Ascending aorta (tissue), 2 donors: ENCODE measurements at places on chromosomes 3 and 15. TPM values are rescaled to one million over a fixed set of nuclear protein-coding genes. Genes with fewer than 3 reads are reported as not detected.

GRCh38 chr15:70508561-70509281 lies 254.6 kb downstream of the UACA start:
- H3K36me3 ChIP-seq = no peaks in the 10 kb centered on the region
- no peak for DNase-seq
- no peak overlapping the region for H3K4me3 ChIP-seq
- H3K4me1 ChIP-seq = peaks cover 27% of the 10 kb centered on the region
- H3K27me3 ChIP-seq = no peaks in the 10 kb centered on the region
- no peak overlapping the region for H3K27ac ChIP-seq

DNA sequence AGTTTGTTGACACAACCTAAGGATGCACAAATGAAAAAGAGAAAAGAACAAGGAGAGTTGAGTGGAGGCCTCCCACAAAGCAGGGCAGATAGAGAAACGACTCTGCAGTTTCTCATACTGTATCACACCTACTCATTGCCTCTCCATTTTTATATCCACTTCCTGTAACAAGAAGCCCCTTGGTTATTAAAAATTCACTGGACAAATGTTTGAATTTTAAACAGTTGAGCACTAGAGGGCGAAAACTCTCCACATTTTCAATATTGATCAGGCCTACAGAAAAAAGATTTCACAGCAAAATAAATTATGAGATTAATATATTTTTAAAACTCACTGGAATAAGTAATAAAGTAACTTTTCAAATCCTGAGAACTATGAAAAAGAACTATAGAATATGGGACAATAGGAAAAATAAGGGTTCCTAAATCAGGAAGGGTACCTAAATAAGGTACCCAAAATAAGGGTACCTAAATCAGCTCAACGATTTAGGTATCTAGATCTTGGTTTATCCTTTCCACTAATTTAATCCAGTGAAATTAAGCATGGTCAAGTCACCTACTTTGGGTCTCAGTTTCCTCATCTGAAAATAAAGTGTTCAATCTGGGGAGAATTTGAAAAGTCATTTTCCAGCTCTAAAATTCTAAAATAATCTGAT lies 47.0 kb upstream of the PPIB start:
- H3K27me3 ChIP-seq = no peaks in the 10 kb centered on the region
- no peak overlapping the region for H3K4me3 ChIP-seq
- no peak for DNase-seq
- no peak overlapping the region for H3K27ac ChIP-seq
- H3K4me1 ChIP-seq = no peaks in the 10 kb centered on the region
- H3K36me3 ChIP-seq = peaks cover 18% of the 10 kb centered on the region

The GOLGA6D gene
- not detected for total RNA-seq

The GHRL gene
- total RNA-seq = not detected

The CMSS1 gene
- 9.2 TPM for total RNA-seq

The LDHAL6B gene
- total RNA-seq = not detected

The C15orf62 gene
- total RNA-seq = not detected

The NEK10 gene
- total RNA-seq = not detected

DNA sequence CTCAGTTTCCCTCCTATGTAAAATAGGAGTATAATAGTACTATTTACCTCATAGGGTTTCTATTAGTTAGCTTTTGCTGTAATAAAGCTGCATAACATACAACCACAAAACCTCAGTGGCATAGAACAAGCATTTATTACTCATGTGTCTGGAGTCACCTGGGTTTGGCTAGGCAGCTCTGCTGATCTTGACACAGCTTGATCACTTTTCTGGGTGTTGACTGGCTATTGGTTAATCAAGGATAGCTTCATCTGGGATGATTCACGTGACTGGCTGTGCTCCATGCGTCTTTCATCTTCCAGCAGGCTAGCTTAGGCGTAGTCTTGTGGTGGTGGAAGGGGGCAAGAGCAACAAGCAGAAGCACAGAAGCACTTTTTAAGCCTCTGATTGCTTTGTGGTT lies 112.6 kb downstream of the SQOR start:
- H3K27ac ChIP-seq = no peak overlapping the region
- H3K4me1 ChIP-seq = no peaks in the 10 kb centered on the region
- no peaks in the 10 kb centered on the region for H3K27me3 ChIP-seq
- DNase-seq = no peak
- no peaks in the 10 kb centered on the region for H3K36me3 ChIP-seq

DNA sequence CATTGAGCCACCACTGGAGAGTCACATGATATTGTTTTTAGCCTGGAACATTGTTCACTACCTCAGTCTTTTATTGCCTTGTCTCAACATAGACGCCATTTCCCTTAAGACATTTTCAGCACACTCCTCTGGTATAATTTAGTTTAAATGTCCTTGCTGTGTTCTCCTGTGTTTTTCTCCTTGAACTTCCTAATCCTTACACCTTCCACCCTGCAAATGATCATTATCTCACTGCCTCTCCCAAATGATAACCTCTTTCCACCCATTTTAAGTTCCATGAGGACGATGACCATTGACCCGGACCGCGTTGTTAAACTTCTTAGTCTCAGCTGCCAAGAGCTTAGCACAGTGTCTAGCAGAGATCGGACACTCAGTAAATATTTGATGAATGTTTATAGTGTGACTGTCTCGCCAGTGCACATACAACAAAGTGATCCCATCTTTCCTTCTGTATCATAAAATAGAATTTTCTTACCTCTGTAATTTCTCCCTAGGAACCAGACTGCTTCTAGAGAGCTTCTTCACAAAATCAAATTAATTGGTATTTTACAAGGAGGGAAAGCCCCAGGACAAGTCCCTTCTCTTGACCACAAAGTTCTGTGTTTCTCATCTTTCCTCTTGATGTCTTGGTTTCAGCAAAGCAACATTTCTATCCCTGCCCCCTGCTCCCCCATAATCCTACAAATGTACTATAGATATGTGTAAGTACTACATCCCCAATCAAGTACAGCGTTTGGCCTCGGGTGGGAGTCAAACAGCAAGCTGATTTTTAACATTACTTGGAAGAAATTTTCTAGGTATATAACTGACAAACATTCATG lies 429.6 kb downstream of the LPP start:
- no peak overlapping the region for H3K4me3 ChIP-seq
- peaks cover 49% of the 10 kb centered on the region for H3K4me1 ChIP-seq
- no peaks in the 10 kb centered on the region for H3K36me3 ChIP-seq
- no peaks in the 10 kb centered on the region for H3K27me3 ChIP-seq
- H3K27ac ChIP-seq = peak overlapping the region; percentile 85

- H3K27ac ChIP-seq = no peak overlapping the region
- peaks cover 4% of the 10 kb centered on the region for H3K36me3 ChIP-seq
- H3K4me1 ChIP-seq = peaks cover 3% of the 10 kb centered on the region
- H3K4me3 ChIP-seq = no peak overlapping the region
- H3K27me3 ChIP-seq = no peaks in the 10 kb centered on the region
Observed at GRCh38 chr3:125585595-125586223, 9.6 kb downstream of the OSBPL11 start.

DNA sequence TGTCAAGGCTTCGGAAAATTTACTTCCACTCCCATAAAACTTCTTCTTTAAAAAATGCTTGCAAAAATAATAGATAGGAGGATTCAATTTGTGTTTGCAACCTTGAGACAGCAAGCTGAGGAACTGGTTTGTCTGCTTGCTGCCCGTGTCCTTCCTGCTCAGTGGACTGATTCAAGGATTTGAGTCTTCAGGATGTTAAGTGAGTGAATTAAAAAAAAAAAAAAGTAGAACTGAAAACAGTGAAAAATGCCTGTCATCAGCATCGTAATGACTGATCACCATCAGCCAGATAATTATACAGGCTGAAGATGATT lies 453.7 kb downstream of the FGF12 start:
- no peak overlapping the region for H3K4me3 ChIP-seq
- no peak for DNase-seq
- no peaks in the 10 kb centered on the region for H3K4me1 ChIP-seq
- no peaks in the 10 kb centered on the region for H3K27me3 ChIP-seq
- H3K36me3 ChIP-seq = no peaks in the 10 kb centered on the region

DNA sequence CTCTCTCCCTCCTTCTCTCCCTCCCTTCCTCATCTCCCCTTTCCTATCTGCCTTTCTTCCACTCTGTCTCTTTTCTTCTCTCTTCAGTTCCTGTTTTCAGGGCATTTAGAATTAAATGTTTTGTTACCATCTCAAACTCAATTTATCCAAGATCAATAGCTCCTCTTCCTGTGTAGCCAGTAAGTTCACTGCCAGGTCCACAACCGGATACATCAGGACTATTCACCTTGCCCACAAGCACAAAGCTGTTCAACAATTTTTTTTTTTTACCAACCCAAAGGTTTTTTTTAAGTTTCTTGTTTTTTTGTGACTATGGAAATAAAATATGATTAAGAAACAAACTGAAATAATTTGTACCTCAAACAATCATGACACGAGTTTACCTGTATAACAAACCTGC lies 26.1 kb downstream of the FBN1 start:
- H3K27ac ChIP-seq = no peak overlapping the region
- H3K4me1 ChIP-seq = peaks cover 31% of the 10 kb centered on the region
- H3K36me3 ChIP-seq = no peaks in the 10 kb centered on the region
- no peak overlapping the region for H3K4me3 ChIP-seq
